Mucosa of descending colon (tissue), 3 donors: ENCODE measurements at places on chromosomes 11 and 22. TPM values are rescaled to one million over a fixed set of nuclear protein-coding genes. Genes with fewer than 3 reads are reported as not detected.
A peak's percentile ranks its signal among the peaks of the same experiment; 100 is the strongest.

Gene MN1
- total RNA-seq = 7.6 TPM

Gene MAJIN
- total RNA-seq = not detected

Gene CEP126
- total RNA-seq = 7.4 TPM

Gene CNTF
- total RNA-seq = 2.6 TPM

Gene GLYATL1
- total RNA-seq = not detected

Gene GAL3ST3
- total RNA-seq = not detected

Gene ANGPTL5
- not detected for total RNA-seq

Gene OLFML1
- 2.1 TPM for total RNA-seq

Gene C11orf91
- total RNA-seq = 0.51 TPM

Gene RTN4R
- 2.5 TPM for total RNA-seq

Gene CAPN1
- total RNA-seq = 271 TPM

Gene SERPING1
- 224 TPM for total RNA-seq

Gene CARD18
- not detected for total RNA-seq

Gene SHISAL1
- 0.38 TPM for total RNA-seq

GRCh38 chr11:43895601-43896000, 15.0 kb downstream of the ALKBH3 start:
- DNase-seq = no peak

DNA sequence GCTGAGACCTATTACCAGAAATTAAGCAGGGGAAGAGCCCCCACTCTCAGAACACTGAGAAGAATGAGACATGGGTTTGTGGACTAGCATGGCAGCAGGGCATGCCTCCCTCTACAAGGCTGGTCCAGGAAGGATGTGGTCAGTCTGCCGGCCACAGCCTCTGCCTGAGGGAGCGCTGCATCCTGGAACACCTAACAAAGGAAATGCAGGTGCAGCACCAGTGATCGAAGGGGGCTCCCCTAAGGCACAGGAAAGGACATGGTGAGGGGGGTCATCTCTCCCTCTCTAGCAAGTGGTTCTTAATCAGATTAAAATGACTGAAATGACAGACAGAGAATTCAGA, 40.6 kb upstream of the ARL14EP start:
- DNase-seq = no peak

DNA sequence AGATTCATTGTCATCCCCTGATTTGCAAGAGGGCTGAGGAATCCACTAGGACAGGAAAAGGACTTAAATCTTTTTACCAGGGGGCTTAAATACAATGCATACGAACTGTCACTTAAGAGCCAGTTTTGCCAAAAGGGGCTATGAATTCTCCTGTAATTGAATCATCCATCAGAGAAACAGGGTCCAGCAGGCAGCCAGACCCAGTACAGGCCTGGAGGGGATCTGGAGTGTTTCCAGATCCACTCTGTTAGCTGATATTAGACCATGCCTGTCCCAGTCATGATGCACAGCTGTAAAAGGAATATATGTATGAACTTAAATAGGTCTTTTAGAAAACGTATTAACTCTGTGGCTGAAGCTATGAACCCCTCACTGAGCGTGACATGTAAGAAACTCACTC, 53.8 kb upstream of the PRSS23 start:
- no peak for DNase-seq

DNA sequence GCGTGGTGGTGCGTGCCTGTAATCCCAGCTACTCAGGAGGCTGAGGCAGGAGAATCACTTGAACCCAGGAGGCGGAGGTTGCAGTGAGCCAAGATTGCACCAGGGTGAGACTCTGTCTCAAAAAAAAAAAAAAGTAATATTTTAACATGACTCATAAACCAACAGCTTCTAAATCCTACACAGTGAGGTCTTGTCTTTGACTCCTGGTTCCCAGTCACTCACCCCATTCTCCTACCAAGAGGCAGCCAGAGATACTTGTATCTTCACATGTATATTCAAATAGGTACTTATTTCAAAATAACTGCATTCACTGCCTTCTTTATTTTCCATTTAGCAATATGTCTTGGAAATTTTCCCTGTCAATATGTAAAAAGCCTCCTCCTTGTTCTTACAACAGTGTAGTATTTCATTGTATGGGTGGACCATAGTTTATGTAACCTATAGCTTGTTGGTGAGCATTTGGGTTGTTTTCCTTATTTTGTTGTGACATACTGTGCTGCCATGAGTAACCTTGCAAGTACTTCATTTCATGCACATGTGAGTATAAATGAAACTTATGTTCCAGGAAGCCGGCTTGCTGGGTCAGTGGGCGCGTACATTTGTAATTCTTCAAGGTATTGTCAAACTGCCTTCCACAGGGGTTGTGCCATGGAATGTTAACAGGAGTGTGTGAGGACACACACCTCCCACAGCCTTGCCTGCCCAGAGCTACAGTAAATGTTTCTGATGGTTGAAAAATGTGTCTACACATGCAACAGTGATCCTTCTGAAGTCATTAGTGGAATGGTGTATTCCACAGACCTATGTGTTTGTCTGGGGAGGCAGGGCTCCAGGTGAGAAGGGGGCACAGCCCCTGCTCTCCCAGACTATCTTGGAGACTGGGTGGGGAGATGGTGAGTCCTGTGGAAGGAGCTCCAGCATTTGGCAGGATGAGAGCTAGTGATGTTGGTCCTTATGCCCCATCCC, 47.9 kb downstream of the OSBP2 start:
- no peak for DNase-seq

GRCh38 chr11:69078930-69079605, 30.3 kb downstream of the TPCN2 start:
- DNase-seq = no peak

- DNase-seq = no peak
Observed at GRCh38 chr22:24054356-24054755, 43.3 kb downstream of the CABIN1 start.

GRCh38 chr11:95067841-95068219, 1.1 kb downstream of the SRSF8 start:
- DNase-seq = peak; percentile 61

GRCh38 chr11:43788421-43788820, 92.2 kb upstream of the ALKBH3 start:
- peak; percentile 42 for DNase-seq

GRCh38 chr11:1207401-1208143, 15.3 kb upstream of the MUC5B start:
- no peak for DNase-seq

DNA sequence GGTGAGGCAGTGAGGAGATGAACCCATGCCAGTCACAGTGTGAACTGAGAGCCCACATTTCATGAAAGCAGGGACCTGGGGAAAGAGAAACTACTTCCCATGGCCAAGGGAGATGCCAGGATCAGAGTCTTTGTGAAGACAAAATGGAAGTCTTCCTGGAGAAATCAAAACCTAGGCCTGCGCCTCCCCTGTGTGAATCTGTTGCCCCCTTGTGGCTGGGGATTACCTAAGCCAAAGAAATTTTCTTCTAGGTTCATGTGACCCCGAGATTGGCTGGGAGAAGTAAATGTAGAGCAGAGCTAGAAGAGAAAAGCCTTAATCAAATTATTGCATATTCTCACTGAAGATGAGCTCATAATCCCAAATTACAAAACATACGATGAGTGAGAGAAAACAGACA, 1075.3 kb downstream of the TBC1D22A start:
- DNase-seq = peak; percentile 18

GRCh38 chr22:47107431-47107830, 345.0 kb downstream of the TBC1D22A start:
- DNase-seq = no peak

- DNase-seq = no peak
Observed at GRCh38 chr11:103903621-103904323, 132.7 kb upstream of the DDI1 start.

DNA sequence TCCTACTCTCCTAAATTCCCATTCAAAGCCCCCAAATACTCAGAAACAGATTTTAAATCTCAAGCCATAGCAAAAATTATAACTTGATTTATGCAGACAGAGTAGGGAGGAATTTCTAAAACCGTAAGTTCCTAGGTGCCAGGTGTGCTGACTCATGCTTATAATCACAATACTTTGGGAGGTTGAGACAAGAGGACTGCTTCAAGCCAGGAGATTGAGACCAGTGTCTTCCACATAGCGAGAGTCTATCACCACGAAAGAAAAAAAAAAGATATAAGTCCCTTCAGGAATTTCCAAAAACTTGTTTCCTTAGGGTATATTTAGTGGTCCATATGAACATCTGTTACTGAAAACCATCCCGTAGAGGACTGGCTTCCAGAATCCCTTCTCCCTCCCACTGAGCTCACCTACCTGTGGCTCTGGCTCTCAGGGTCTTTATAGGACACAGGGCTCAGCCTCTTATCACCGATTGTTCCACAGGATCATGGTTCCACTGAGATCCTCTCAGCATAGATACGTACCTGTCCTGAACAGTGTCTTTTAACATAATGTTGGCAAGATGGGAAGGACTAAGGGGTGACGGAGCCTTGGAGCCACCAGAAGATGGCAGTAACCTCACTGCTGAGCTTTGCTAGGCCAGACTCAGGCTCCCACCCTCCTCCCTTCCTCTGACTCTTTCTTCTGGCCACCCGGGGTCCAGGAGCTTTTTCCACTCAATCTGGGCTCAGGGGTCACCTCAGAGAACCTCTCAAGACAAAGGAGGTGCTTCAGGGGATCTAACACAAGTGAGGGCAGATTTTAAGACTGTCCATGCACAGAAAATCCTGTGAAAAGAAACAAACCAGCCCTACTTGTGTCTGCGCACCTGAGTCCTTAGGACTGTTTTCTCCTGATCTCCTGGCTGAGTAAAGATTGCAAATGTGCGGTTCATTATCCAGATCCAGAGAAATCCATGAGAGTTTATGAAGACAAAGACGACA, 117.5 kb upstream of the TOP3B start:
- no peak for DNase-seq

DNA sequence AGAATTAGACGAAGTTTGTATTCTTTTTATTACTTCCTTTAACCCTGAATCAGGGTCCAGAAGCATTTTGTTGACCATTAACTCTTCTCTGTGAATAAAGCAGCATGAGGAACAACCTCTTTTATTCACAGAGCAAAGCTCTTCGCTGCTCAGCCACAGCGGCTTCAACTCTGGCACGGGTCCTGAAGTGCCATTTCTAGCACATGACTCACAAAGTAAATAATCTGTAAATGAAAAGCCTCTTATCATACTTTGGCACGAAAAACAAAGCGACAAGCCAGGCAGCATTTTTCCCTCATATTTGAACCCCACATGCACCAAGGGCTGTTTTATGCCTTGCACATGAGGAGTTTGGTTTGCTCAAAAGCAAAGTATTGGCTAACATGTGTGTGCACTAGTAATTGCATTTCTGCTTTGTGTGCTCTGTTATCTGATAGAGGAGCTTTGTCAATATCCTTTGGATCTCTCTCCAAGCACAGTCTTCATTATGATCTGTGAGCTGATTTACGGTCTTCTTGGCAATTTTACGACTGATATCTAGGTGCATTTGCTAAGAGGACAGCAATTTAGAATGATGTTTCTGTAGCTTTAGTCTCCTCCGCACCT, 33.0 kb upstream of the APOBEC3A start:
- peak; percentile 80 for DNase-seq

GRCh38 chr22:46053563-46054090, 76.7 kb upstream of the WNT7B start:
- peak; percentile 89 for DNase-seq

DNA sequence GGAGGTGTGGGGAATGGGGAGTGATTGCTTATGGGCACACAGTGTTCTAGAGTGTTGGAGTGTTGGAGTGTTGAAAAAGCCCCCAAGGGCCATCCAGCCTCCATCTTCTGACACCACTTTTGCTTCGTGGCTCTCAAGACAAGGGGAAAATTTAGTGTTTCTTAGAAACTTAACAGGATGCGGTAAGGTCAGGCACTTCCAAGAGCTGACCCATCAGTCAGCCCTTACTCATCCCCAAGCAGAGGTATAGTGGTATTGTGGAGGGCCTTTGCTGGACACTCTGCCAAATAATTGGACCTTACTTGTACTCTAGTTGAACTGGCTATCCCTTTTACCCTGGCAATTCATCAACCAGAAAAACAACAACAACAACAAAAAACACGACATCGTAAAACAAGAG, 14.8 kb upstream of the ALDH3B2 start:
- DNase-seq = no peak

- DNase-seq = no peak
Observed at GRCh38 chr11:10097615-10098014, 196.4 kb downstream of the SBF2 start.

DNA sequence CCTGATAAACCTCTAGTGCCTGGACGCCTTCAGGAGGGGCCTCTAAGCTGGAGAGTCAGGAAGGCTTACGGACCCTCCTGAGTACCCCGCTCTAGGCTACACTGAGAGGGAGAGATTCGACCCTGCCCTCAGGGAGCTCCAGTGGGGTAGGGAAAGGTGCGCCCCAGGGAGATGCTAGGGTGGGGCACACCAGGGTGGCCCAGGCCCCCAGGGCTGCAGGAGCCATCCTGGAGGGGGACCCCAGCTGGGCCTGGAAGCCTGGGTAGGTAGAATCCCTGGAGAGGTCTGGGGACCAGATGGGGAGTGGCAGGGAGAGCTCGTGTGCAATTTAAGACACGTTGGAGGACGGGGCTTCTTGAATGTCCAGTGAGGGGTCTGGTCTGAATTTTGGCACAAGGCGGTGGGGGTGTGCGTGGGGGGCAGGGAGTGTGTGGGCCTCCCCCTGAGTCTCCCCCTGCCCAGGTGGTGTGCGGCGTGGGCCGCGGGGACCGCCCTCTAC, 4.7 kb downstream of the CARNS1 start:
- DNase-seq = no peak

GRCh38 chr22:46336119-46337078, 885 bp downstream of the TRMU start:
- DNase-seq = peak; percentile 37

DNA sequence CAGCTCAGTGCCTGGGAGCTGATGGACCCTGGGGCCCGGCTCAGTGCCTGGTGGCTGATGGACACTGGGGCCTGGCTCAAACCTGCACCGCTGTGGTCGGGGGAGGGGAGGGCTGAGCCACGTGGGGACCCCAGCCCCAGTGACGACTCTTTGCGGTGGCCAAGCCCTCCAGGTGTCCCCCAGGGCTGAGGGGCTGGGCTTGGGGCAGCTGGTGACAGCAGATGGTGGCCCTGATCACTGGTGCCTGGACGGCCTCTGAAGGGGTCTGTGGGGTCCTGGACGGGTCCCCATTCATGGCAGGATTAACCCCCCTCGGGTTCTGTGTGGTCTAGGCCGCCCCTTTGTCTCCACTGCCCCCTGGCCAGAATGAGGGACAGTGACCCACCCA, 3.4 kb upstream of the MUC5B start:
- peak; percentile 59 for DNase-seq

DNA sequence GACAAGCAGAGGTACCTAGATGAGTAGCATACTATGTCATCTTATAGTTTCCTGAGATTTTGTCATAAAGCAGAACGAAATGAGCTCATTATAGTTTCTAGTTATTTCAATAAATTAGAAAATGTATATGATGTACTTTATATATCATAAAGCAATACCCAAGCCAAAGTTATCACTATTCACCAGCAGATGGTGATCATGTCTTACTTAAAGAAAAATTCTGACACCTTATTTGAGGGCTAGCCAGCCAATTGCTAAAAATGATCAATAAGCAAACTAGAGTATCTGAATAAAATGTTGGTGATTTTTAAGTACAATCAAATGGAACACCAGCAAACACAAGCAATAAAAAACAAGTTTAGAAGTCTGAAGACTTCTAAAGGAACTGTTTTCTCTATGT, 44.1 kb downstream of the RSF1 start:
- DNase-seq = no peak

GRCh38 chr11:25628030-25628429, 703.9 kb upstream of the ANO3 start:
- no peak for DNase-seq
